ENCODE measurements at places on chromosomes 16 and 17. TPM values are rescaled to one million over a fixed set of nuclear protein-coding genes. Genes with fewer than 3 reads are reported as not detected.

DNA sequence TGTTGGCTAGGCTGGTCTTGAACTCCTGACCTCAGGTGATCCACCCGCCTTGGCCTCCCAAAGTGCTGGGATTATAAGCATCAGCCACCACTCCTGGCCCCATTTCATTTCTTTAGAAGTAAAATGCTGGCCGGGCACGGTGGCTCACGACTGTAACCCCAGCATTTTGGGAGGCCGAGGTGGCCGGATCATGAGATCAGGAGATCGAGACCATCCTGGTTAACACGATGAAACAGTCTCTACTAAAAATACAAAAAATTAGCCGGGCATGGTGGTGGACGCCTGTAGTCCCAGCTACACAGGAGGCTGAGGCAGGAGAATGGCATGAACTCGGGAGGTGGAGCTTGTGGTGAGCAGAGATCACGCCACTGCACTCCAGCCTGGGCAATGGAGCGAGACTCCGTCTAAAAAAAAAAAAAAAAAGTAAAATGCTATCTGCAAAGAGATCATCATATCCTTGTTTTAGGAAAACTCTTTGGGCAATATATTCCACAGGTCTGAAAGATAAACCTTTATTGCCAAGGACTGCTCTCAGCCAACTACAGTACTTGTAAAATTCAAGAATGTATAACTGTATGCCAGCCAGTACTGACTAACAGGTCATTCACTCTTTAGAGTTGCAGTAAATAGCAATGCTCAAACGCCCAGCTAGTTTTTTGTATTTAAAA is 3.8 kb downstream of the GJC1 start:
- DNase-seq: no peak

DNA sequence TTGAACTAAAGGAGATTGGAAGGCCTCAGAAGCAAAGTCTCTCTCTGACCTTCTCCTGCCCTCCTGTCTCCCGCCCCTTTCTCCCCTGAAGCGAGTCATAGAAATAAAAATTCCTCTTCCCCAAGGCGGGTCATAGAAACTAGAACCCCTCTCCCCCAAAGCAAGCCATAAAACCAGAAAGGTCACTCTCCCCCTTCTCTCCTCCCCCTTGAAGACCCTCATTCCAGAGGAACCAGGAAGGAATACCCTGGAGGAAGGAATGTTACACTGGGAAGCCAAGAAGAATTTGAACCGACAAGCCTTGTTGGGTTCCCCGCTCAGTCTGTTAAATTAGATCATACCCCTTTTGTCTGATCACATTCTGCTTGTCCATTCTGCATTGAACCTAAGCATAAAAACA is 2.7 kb upstream of the GJC1 start:
- DNase-seq: no peak

GRCh38 chr17:35361027-35361426 is 12.4 kb downstream of the SLFN11 start:
- DNase-seq: no peak

- DNase-seq: no peak
Observed at GRCh38 chr17:13558588-13558987, 43.1 kb downstream of the HS3ST3A1 start.

GRCh38 chr16:89749637-89750036 is 28.3 kb downstream of the ZNF276 start:
- DNase-seq: no peak

GRCh38 chr17:58694302-58694701 is 1.9 kb downstream of the RAD51C start:
- peak; percentile 42 for DNase-seq

DNA sequence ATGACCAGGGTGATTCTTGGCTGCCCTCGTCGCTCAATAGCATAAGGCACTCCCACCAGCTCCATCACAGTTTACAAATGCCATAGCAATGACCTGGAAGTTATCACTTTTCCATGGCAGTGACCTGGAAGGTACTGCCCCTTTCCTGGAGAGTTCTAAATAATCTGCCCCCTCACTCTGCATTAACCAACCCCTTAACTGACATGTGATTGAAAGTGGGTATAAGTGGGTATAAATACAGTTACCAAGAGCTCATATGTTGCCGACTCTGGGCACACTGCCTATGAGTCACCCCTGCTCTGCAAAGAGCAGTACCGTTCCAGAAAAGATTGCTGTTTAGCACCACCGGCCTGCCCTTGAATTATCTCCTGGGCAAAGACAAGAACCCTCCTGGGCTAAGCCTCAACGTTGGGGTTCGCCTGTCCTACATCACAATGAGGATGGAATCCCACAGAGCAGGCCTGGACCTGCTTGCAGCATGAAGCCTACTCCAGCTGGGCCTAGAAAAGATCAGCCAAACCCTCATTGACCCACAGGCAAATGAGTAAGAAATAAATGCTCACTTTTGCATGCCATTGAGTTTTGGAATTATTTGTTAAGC is 95.2 kb upstream of the SEC14L1 start:
- DNase-seq: no peak

- DNase-seq: no peak
Observed at GRCh38 chr17:77374170-77374936, 233.6 kb downstream of the SEC14L1 start.

- DNase-seq: no peak
Observed at GRCh38 chr17:77020973-77021372, 119.8 kb upstream of the SEC14L1 start.

- peak; percentile 78 for DNase-seq
Observed at GRCh38 chr16:58329135-58329534, 34.3 kb upstream of the PRSS54 start.

The GAS2L2 gene
- not detected for total RNA-seq

The KSR1 gene
- 24.6 TPM for total RNA-seq

The CDIPT gene
- 90.6 TPM for total RNA-seq

The RAC3 gene
- total RNA-seq: 41.6 TPM

The SYCE1L gene
- total RNA-seq: 6.2 TPM

Measured in PC-9 (cell line).